Activated CD4-positive, alpha-beta T cell treated with anti-CD3 and anti-CD28 coated beads, Interleukin-2, amount 10 ng/mL, durations not matched to agents 24 days and 14 days (primary cell): ENCODE measurements at places on chromosomes 3 and 15. TPM values are rescaled to one million over a fixed set of nuclear protein-coding genes. Genes with fewer than 3 reads are reported as not detected.

DNA sequence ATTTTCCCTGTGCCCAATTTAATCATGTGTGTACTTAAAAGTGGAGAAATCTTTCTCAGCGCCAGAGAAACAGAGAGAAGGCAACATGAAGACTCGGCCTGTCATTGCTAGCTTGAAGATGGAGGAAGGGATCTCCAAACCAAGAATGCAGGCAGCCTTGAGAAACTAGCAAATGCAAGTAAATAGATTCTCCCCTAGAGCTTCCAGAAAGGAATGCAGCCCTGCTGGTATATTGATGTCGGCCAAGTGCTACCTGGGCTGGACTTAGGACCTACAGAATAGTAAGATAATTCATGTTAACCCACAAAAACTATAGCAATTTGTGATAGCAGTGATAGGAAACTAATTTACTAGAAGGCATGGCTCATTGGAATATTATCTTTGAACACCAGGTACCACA, 150.9 kb upstream of the ABI3BP start:
- DNase-seq: no peak

DNA sequence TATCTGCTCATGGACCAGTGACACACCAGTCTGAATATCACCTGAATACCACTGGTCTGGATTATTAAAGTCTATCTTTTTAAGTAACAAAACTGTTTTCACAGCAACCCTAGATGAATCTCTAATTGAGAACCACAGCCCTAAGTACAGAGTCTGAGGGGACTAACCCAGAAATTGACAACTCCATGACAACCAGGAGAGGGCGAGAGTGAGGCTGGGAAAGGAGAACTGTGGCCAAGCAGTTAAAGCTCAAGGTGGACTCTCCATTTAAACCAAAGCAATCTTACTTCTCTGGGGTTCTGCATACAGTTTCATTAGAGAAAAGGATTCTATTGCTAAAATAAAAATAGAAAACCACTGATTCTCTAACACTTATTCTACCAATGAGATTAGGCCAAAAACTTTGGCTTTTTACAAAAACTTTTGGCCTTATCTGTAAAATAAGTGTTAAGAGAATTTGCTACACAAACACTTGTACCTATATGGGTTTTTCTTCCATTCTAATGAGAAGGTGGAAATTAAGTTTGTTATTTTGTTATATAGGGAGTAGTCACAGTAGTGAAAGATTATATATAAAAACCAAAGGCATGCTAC, 11.4 kb downstream of the NEK10 start:
- DNase-seq: peak; percentile 88

The ARIH2 gene
- total RNA-seq: 157 TPM in 2 replicates

- no peak for DNase-seq
Measured at GRCh38 chr15:85464471-85464870, 84.1 kb downstream of the AKAP13 start.

DNA sequence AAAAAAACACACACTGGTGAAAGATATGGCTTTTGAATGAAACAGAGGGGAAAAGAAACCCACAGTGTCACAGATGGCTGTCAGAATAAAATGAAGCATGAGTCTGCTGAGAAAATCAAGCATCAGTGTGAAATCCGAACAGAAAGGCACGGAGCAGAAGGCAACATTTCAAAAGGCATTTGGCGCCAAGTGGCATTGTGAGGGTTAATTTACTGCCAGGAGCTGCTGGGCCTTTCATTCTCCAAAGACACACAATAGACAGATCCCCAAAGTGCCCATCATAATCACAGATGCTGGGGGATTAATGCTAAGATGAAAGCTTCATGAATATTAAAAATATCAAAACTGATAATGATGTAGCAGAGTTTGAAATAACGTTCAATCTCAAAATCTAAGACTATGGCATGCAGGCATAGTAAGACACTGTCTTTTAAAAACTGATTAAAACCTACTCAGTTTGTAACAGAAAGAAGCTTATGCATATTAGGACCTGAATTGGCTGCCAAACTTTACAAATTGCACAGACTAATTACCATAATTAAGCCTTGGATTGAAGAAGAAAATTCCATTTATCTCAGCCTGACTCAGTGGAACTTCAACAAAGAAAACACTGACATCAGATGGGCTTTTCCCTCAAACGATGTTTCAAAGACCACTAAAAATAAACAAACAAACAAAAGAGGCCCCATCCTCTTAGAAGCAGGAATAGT, 589.2 kb downstream of the ROBO1 start:
- no peak for DNase-seq

GRCh38 chr3:21036888-21037287, 714.1 kb downstream of the ZNF385D start:
- DNase-seq: no peak

DNA sequence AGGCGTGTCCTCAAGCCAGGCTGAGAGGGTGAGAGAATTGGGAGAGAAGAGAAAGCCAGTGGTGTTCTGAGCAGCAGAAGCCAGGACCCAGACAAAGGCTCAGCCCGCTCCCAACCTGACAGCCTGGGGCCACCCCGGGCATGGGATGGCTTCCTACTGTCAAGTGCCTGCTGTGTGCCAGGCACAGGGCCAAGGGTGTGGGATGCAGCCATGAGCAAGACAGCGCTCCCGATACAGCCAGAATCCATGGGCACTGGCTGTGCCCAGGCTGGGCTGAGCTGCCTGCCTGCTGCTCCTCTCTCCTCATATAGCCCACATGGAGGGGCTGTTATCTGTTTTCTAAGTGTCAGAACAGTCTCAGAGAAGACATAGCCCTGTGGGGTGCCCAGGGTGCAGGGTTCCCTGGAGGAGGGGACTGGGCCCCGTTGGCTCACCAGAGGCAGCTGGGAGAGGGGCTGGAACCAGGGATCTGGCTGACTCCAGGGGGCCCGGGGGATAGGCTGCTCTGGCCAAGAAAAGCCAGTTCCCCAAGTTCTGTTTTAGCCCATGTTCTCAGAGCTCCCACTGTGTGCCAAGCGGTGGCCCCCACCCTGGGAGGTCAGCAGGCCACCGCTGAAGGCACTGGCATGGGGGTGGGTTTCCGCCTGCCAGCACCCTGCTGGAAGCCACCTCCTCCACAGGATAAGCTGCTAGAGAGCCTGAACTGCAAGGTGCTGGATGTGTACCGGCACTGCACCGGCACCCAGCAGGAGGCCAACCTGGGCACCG, 39.0 kb downstream of the CFAP100 start:
- DNase-seq: no peak

DNA sequence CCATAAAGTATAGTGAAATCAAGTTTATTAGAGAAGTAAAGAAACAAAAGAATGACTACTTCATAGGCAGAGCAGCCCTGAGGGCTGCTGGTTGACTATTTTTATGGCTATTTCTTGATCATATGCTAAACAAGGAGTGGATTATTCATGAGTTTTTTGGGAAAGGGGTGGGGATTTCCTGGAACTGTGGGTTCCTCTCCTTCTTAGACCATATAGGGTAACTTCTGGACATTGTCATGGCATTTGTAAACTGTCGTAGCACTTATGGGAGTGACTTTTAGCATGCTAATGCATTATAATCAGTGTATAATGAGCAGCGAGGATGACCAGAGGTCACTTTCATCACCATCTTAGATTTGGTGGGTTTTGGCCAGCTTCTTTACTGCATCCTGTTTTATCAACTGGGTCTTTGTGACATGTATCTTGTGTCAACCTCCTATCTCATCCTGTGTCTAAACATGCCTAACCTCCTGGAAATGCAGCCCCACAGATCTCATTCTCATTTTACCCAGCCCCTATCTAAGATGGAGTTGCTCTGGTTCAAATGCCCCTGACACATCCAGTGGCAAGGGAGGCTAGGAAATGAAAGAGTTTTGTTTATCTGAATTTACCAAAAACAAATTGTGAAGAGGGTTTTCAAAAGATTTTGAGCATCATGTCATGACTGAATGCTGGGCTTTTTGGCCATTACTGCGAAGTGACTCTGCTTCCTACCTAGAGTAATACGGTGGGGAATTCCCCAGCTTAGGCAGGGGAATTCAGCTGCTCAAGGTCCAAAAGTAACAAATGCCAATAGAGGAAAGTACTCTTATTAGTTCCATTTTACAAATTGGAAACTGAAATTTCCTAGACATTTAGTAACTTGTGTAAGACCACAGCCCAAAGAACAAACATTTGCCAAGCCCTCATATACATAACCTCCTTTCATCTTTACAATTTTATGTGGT, 6.2 kb upstream of the SPSB4 start:
- no peak for DNase-seq

The MAP6D1 gene
- 1.4 and 2.1 TPM in 2 replicates for total RNA-seq

DNA sequence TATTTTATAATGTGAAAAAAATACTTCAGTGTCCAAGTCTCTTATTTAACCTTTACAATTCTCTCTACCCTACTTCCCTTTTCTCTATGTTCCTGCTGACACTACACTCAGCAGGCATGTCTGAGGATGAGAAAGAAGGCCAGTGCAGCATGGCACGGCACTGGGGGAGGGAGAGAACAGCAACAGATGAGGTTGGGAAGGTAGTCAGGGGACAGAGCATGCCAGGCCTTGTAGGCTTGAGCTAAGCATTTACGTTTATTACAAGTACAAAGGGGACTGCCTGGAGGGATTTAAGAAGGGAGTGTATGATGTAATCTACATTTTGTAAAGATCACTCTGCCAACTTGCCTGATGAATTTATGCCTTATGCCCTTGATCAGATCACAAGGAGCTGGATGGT, 117.3 kb upstream of the WNT5A start:
- DNase-seq: no peak

- no peak for DNase-seq
Measured at GRCh38 chr3:101171681-101172191, 148.6 kb downstream of the IMPG2 start.

DNA sequence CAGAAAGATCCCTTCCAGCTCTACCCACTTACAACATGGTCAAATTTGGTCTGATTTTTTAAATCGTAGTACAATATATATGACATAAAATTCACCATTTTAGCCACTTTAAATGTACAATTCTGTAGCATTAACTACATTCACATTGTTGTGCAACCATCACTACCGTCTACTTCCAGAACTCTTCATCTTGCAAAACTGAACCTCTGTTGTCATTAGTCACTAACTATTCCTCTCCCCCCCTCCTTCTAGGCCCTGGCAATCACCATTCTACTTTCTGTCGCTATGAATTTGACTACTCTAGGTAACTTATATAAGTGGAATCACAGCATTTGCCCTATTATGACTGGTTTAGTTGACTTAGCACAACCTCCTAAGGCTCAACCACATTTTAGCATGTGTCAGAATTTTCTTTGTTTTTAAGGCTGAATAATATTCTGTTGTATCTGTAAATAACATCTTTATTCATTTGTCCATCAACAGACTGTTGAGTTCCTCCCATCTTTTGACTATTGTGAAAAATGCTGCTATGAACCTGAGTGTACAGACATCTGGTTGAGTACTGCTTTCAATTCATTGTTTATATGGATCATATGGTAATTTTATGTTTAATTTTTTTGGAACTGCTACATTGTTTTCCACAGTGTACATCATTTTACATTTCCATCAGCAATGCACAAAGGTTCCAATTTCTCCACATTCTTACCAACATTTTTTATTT, 35.5 kb upstream of the CCR2 start:
- peak; percentile 37 for DNase-seq

The GUCA1C gene
- total RNA-seq: not detected in 2 replicates

DNA sequence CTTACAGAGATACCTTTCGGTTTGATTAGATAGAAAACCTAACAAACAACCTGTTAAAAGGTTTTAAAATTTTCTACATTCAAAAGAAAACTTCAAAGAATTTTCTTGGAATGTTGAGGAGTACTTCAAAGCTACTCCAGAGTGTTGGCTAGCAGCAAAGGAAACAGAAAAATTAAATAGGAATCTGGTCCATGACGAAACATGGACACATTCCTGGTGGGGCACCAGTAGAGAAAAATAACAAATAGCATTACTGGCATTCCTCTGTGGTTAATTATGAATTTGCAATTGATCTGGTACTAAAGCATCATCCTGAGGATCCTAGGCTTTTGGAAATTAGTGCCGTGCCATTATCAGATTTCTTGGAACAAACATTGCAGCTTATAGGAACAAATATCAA, 59.5 kb upstream of the DPPA4 start:
- no peak for DNase-seq
